ENCODE measurements at places on chromosomes 16 and 17.

DNA sequence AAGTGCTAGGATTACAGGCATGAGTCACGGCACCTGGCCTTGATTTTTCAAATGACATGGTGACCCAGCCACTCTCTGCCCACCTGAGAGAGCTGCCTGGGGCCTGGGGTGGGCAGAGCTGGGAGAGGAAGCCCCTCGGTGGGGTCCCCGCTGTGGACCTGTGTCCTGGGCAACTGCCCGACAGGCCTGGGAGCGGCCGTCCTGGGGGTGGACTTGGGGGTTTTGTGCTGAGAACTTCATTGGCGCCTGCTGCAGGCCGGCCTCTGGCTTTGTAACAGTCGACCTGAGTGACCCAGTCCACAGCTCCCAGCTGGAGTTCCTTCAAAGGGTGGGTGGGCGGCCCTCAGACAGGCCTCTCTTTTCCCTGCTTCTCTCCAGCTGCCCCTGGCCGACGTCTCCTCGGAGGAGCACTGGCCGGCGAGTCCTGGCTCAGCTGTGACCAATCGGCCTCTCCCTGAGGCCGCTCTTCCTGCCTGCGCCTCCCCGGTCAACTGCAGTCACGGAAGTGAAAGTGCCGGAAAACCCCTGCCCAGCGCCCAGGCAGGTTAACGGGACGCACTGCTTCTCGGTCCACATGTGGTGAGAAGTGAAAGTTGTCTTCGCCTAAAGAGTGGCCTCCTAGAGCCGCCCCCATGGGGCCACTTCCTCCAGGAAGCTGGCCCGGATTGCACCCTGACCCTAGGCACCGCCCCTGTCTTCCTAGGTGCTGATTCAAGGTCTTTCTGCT, 5.5 kb downstream of the CBFA2T3 start:
- DNase-seq = no peak

- no peak for DNase-seq
Measured at GRCh38 chr17:29607557-29608195, 14.7 kb downstream of the ANKRD13B start.

- peak; percentile 65 for DNase-seq
Measured at GRCh38 chr17:51372345-51373004, 112.1 kb downstream of the UTP18 start.

DNA sequence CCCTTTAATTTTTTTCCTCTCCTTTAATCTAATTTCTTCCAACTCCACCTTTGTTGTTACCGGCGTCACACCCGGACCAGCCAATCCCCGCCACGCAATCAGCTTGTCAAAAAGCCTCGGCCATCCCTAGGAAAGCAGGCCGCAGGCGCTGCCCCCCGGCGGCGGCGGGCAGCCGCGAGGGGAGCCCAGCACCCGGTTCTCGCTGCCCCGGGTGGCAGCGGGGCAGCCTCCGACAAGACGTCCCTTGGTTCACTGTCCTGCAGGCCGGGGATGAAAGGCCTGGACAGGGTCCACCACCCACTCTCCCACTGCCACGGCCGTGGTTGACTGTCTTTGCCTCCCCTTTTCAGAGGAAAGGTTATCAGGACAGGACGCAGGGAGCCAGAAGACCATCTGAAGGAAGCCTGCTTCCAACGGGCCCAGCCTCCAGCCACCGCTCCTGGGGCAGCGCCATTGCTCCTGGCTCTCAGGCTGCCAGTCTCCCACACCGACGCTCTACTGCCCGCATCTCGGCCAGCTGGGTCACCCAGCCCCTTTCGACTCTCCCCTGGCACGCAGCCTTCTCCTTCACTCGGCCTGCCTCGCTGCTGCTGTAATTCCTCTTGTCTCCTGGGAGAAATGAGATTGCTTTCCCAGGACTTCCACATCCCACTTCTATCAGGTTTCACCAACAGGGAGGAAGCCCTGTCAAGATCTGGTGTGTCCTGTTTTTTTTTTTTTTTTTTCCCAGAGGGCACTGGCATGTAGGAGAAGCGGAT, 2.8 kb upstream of the UBTF start:
- no peak for DNase-seq

- no peak for DNase-seq
Measured at GRCh38 chr17:74288785-74289184, 14.8 kb downstream of the DNAI2 start.

DNA sequence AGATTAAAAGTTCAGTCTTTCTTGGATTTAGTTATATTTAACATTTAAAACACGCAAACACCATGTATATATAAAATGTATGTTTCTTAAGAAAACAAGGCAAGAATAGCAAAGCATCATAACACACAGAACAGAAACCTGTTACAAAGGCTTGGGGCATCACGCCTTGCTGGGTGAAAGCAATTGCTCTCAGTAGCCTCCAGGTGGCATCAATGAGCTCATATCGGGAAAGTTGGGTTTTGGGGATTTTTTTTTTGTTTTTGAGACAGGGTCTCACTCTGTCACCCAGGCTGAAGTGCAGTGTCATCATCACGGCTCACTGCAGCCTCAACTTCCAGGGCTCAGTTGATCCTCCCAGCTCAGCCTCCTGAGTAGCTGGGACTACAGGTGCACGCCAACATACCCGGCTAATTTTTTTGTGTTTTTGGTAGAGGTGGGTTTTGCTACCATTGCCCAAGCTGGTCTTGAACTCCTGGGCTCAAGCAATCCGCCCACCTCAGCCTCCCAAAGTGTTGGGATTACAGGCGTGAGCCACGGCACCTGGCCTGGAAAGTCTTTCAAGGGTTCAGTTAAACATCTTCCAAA, 56.9 kb downstream of the CYB5D2 start:
- DNase-seq = no peak

DNA sequence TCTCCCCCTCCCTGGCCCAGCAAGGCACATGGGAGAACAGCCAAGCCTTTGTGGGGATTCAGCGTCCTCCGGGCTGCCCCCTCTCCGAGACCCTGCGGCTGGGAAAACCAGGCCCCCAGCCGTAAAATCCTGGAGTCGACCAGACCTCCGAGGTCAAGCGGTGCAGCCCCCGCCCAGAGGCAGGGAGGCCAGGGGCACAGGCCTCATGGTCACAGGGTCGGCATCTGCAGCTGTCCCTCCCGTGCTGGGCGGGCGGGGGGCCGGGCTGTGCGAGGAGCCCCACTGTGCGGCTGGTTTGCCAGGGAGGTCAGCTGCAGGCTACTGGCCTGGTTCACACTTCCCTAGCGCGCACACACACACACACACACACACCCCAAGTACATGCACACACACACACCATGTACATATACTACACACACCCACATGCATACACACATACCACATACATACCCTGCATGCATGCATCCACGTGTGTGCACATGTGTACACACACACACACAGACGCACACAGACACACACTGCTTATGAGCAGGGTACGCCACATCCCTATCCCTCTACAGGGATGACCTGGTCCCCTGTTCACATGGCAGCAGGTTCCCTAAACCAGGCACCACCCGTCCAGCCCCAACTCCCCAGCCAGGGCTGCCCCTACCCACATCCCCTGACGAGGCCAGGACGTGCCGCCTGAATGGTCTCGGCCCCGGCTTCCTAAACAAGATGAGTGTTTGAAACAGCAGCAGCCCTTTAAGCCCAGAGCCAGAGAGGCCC, 108.9 kb upstream of the CIBAR2 start:
- no peak for DNase-seq

GRCh38 chr16:86322806-86323205, 187.5 kb upstream of the FOXF1 start:
- DNase-seq = no peak

GRCh38 chr16:54180421-54181359, 105.9 kb downstream of the IRX3 start:
- DNase-seq = no peak

DNA sequence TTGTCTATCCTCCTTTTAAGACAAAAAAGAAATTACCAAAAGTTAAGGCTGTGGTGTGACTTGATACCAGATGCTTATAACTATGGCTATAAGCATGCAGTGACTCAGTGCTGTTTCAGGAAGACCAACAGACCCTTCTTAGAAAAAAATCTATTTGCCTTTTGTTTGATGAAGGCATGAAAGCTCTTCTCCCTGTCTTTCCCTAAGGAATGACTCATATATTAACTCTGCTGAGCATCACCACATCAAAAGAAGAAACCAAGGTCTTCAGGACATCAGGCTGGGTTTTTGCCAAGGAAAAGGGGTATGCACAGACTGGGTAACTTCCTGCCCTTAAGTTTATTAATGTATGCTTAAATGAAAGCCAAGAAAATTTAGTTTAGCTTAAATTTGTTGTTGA, 47.1 kb downstream of the VMP1 start:
- DNase-seq = no peak

DNA sequence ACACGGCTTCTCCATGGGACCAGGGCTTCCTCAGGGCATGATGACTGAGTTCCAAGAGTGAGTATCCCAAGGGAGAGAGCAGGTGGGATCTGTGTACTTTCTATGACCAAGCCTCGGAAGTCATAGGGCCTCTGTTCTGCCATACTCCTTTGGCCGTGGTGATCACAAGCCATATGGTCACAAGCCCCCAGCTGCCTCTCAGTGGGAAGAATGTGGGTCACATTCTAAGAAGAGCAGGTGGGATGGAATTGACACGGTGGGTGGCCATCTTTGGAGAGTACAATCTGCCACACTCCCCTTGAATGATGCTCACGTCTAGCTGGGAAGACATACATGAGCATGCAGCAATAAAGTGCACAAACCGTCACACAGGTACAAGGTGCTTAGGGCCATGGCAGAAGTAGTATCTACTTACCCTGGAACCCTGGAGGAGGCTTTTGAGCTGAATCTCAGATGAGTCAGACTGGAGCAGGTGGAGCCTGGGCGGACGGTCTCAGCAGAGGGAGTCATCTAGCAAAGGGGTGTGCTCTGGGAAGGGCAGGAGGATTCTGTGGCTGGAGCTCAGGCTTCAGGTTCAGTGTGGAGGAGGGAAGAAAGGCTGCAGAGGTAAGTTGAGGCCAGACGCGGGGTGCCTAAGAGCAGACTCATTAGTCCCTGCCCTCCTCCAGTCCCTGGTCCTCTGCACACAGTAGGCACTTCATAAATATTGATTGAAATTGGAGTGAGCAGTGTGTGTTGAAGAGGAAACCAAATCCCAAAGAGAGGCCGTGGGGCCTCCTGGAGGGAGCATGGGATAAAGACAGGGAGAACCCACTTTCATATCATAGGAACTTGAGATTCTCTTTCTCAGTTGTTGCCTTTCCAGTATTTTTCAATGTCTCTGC, 26.6 kb downstream of the GOSR2 start:
- DNase-seq = no peak

- no peak for DNase-seq
Measured at GRCh38 chr16:86762095-86762494, 183.7 kb downstream of the FOXL1 start.

GRCh38 chr17:4422864-4423263, 10.9 kb upstream of the SPNS3 start:
- DNase-seq = no peak

DNA sequence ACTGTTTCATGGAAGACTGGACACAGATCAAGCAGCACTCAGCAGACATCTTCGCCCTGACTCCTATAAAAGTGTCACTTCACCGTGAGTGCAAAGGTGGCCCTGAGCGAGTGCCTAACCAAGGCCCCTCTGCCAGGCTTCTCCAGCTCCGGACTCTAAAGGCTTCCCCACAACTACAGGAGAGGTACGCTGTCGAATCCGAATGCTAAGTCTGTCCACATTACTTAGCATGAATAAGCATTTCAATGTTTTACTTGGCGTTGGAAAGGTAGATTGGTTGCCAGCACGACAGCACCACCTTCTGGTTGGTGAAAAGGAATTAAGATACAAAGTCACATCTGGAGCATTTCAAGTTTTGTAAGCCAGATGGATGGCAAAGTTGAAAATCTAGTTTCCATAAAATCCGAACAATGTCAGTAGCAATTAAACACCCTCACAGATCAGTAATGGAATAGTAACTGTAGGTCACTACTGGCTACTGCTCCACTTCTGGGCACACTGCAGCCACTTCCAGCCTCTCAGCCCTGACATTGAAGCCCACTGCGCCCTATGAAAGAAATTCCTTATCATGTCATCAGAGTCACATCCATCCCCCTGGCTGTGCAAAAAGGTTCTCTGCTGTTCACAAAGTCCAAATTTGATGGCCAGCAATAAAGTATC, 100.9 kb downstream of the PARN start:
- DNase-seq = peak; percentile 94

DNA sequence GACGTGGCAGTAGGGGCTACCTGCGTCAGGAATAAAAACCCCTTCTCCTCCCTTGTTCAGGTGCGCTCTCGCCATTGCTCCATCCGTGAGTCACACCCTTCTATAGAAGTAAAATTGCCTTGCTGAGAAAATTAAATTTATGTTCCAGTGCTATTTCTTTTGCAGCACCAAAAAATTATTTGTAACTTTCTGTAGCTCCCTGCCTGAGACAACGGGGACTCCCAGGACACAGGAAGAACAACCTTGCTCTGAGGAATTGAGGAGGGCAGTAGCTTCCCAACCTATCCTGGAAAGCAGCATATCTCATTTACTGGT, 85.4 kb downstream of the EMP2 start:
- DNase-seq = no peak

GRCh38 chr16:53198933-53199332, 144.1 kb downstream of the CHD9 start:
- no peak for DNase-seq

DNA sequence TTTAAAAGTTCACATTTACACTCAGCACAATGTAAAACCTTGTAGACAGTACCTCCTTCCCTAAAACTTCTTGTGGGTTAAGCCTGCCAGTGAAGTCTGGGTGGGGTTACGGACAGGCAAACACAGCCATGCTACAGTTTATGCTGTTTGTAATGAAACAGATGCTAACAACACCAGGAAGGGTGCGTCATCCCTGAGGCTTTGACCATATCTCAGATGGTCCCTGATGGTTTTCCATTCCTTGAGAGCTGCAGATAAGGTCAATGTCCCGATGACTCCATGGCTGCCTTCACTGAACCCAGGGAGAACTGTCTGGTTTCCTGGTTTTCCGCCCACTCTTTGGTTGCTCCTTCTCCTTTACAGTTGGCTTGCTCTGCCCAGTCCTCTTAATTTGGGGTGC, 29.1 kb downstream of the GAS7 start:
- DNase-seq = no peak

GRCh38 chr17:30326809-30327208, 7.0 kb downstream of the TMIGD1 start:
- no peak for DNase-seq

DNA sequence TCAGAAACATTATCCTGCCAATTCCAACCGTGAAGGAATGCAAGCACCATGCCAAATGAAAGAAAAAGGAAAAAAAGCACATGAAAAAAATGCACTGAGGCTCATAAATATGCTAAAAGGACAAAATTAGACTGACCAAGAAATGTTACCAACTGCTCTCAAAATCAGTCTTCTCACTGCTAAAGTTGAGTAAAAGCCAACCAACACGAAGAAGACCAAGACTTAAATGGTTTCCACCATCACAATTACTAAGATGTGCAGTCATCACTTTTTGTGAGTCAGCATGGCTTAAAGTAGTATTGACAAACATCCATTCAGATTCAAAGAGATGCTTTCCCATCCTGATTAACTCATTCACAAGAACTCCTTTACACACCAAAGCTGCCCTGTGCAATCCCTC, 16.4 kb downstream of the CDYL2 start:
- DNase-seq = no peak
